ENCODE measurements at places on chromosomes 13 and 19. TPM values are rescaled to one million over a fixed set of nuclear protein-coding genes. Genes with fewer than 3 reads are reported as not detected.

The LCP1 gene
- under 0.01 TPM for total RNA-seq

GRCh38 chr19:913080-913748 lies at the start of gene R3HDM4:
Gene R3HDM4 (minus strand): TSS chr19:913219. CDS start chr19:913157, 62 bp downstream.
- peak; percentile 18 for DNase-seq

- DNase-seq: no peak
Observed at GRCh38 chr19:31256593-31256960, 92.7 kb downstream of the TSHZ3 start.

DNA sequence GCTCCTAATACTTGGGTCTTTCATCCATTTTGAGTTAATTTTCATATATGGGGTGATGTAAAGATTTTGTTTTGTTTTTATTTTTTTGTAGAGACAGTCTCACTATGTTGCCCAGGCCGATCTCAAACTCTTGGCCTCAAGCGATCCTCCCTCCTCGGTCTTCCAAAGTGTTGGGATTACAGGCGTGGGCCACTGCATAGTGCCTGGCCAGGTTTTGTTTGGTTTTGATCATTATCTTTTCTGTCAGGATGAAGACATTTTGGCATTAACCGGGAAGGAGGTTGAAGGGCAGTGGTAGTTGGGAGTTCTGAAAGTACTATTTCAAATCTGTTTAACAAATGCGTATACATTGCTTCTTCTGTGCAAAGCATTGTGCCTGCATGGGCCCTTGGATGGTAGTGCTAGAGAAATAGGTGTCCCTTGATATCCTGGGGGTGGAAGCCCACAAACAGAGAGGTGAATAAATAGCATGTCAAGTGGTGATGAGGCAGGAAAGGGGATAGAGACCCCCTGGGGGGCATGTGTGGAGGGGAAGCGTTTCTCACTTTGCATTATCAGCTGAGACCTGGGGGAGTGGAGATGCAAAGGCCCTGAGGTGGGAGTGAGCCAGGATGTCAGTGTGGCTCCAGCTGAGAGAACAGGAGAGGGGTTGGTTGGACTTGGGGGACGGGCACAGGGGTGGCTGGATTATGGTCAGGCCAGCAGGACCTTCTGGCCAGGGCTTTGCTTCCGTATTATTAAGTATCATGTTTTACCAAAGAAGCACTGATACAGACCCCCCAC lies 41.4 kb downstream of the GATAD2A start:
- DNase-seq: no peak

DNA sequence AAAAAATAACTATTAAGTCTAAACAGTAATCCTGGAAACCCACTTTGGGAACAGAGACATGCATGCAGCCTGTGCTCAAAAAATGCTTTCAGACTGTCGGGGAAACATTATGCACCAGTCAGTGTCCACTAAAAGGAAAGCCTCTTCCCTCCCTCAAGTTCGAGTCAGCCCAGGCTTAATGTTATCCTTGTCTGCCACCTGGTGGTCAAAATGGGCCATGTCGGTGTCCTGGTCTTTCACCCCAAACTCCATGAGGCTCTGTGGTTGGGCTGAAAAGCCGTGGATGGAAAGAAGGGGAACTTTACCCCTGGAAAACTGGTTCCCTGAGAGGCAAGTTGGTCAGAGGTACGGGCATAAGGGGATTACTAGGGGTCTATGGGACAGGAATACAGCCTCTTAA lies 88.4 kb upstream of the ZNF492 start:
- DNase-seq: peak; percentile 4
